ENCODE measurements at places on chromosomes 3 and 15.
A peak's percentile ranks its signal among the peaks of the same experiment; 100 is the strongest.

DNA sequence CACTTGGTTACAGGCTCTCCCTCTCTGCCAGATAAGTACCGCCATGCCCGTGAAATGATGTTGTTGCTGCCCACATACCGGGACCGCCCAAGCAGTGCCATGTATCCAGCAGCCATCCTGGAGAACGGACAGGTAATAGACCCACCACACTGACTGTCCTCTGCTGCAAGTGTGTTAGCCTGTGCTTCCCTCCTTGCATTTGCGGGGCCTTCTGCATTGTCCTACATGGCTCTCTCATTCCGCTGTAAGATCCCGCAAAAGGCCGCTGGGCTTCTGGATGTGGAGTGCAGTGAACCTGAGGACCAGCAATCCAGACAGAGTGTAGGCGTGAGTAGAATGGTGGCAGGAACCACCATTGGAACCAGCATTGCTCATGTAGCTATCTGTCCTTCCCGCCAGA lies 10.6 kb upstream of the MANF start:
- DNase-seq, result no peak

GRCh38 chr3:18217507-18218174 lies 207.5 kb downstream of the SATB1 start:
- DNase-seq, result no peak

DNA sequence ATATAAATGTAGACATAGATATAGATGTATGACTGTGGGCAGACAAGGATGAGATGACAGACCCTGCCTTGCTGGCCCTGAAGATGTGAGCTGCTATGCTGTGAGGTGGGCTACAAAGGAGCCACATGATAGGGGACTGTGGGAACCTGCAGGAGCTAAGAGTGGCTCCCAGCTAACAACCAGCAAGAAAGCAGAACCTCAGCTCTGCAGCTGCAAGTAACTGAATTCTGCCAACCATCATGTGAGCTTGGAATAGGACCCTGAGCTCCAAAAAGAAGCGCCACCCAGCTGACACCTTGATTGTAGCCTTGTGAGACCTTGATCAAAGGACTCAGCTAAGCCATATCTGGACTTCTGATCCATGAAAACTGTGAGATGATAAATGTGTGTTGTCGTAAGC lies 123.3 kb upstream of the GRM7 start:
- DNase-seq, result no peak

DNA sequence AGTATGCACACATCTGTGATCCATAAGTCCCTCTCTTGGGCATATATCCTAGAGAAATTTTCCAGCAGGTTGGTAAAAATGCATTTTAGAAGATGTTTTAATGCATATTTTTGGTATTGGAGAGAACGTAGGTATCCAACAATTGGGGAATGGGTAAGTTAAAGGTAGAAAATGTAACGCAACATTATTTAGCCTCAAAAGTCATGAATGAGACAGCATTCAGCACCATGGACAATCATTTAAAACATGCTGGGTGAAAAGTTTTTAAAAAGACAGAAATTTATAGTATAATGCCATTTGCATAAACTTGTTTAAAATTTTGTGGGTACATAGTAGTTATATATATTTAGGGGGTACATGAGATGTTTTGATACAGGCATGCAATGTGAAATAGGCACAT lies 43.4 kb downstream of the TRIM69 start:
- DNase-seq, result no peak

DNA sequence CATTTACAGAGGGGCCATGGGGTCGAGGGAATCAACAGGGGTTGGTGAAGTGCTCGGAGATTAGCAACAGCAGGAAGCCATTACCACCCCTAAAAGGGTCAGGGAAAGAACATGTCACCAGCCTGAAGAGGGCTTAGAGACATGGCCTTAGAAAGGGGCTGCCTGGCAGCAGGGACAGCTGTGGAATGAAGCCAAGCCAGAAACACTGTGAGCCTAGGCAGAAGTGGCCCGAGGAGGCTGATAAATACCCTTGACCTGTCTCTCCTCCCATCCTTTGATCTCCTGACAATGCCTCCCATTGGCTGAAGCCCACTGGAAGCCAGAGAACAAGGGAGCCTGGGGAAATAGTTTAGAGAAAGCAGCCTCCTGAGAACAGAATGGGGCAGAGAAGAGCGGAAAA lies 31.4 kb downstream of the GPD1L start:
- DNase-seq, result no peak

- DNase-seq, result no peak
Measured at GRCh38 chr3:156826896-156827882, 1.0 kb downstream of the LEKR1 start.

- DNase-seq, result no peak
Measured at GRCh38 chr3:108388136-108389132, 92.1 kb downstream of the HHLA2 start.

- no peak for DNase-seq
Measured at GRCh38 chr15:101045835-101046691, 126.9 kb downstream of the LRRK1 start.

GRCh38 chr3:192929146-192929545 lies 11.5 kb upstream of the MB21D2 start:
- DNase-seq, result no peak

GRCh38 chr3:153852355-153852754 lies 268.8 kb upstream of the ARHGEF26 start:
- no peak for DNase-seq

GRCh38 chr3:12708584-12709192 lies 44.8 kb upstream of the RAF1 start:
- DNase-seq, result no peak

DNA sequence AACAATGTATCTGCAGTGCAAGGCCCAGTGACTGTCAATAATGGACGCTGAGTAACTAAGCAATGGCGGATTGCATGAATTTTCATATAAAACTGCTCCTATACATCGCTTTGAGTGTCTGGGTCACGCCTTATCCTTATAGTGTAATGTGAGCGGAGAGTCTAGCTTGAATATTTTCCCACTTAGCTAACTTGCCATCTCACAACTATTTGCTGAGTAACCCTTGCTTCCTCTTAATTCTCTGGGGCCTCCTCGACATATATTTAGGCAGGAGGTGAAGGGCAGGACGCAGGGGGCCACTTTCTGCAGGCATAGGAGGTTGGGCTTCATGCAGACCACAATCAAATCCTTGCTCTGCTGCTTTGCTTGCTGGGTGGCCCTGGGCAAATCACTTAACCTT lies 24.0 kb downstream of the ST8SIA2 start:
- no peak for DNase-seq

DNA sequence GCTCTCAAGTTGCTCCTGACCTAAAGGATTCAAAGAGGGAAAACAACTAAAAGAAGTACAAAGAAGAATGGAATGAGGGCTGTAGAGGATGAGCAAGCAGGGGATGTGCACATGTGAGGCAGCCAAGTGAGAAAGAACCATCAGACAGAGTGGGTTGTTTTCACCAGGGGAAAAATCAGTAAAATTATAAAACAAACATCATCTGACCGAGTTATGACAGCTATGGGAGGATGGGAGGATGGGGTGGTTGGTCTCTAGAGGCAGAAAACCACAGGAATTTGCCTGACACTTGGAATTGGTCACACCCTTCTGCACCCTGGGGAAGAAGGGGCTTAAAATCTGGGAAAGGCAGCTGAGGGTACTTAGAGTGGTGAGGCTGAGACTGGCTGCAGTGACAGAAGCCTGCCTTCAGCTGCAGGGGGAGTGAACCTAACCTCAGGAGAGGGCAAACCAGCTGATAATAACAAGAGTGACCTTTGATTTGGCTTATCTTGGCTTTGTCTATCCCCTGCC lies 10.1 kb downstream of the ARHGAP31 start:
- DNase-seq, result peak; percentile 73

- no peak for DNase-seq
Measured at GRCh38 chr3:38805004-38805403, 11.0 kb downstream of the SCN10A start.

DNA sequence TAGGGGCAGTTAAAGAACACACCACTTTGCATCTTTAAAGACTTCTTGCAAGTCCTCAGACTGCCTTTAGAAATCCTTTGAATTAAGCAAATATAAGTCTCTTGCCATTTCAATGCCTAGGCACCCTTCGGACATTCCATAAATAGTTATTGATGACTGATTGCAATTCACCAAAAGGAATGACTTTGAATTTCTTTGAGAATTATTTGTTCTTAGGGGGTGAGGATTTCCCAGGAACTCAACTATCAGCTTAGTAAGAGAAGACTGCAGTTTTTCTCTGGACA lies 495 bp upstream of the MYEF2 start:
- no peak for DNase-seq

DNA sequence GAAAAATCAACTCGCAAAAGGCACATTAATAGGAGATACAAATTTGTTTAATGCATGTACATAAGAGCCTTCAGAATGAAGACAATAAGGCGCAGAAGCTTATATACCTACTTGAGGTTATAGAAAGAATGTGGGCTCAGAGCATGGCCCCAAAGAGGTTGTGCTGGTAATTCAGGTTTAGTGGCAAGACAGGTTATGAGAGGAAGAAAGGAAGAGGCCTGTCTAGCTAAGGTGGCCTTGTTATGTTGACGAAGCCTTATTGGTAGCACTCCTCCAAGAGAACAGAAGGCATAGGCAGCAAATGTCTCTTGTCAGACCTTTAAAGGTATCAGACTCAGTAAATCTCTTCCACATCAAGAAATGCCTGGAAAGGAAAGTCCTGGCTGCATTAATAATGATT lies 290.8 kb downstream of the MCTP2 start:
- no peak for DNase-seq

DNA sequence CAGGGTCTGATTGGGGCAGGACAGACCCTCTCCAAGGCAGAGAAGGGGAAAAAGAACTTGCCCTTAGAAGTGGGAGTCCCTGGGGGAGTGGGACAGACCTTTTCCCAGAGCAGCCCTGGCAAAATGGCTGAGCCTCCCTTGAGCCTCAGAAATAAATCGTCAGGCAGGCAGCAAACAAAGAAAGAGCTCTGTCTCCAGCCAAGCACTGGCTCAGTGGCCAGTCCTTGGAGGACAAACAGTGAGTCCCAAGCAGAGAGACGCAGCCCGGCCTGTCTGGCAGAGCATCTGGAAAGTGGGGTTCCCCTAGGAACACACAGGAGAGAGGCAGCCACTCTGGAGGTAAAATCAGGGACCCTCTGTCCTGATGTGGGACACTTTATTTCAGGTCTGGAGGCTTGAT lies 1.8 kb downstream of the SLC6A1 start:
- no peak for DNase-seq

DNA sequence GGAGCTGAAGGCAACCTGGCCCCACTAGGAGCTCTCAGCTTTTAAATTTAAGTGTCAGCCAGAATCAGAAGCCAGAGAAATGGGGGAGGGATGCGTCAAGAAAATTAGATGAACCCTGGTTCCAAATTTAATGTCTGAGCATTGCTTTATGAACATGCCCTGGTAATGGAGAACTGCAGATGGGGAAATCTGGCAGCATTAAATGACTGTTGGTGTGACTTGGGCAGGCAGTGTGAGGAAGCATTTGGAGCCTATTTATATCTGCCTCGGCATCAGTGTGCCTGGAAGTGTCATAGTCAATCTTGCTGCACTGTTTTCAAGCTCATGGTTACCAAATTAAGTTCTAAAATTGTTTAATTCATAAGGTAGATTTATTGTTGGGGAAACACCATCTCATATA lies 29.0 kb downstream of the NME9 start:
- DNase-seq, result no peak

DNA sequence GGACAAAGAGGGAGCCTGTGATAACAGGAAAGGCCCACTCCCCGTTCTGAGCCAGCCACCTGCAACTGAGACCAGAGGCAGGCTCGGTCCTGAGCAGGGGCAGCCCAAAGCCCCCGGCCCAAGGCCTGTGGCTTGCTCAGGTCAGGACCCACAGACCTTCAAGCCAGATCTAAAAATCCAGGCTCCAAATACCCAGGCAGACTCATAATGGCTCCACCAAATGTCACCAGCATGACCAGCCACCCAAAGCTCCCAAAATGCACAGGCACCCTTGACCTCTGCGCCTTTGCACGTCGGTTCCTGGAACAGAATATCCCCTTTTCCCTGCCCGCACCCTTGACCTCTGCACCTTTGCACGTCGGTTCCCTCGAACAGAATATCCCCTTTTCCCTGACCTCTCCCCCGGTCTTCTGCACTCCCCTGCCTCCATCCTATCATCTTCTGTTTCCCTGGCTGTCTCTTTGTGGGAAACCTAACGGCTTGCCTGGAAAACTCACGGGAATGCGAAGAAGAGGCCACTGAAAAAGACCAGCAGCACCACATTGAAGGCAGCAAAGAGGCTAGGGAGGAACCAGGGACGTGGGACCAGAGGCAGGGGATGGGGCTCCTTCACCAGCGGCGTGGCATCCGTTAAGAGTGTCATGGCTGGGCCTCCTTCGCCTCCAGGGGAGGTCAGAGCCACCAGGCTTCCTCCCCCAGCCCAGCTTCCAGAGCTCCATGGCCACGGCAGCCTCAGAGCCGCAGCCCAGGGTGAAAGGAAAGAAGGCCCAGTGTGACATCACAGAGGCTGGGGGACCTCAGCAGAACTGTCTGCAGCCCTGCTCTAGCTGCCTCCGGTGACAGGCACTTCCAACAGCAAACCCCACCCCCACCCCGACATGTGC lies at the start of gene ZDHHC19:
Gene ZDHHC19 (minus strand): TSS at position 728 of the 884 bp plus-strand sequence. CDS start 85 bp downstream, at position 643.
- DNase-seq, result no peak

- no peak for DNase-seq
Measured at GRCh38 chr3:136562026-136562425, 190.2 kb downstream of the STAG1 start.

GRCh38 chr3:141941093-141941492 lies 64.7 kb downstream of the ATP1B3 start:
- DNase-seq, result no peak

GRCh38 chr3:58388550-58389091 lies 45.0 kb downstream of the PDHB start:
- DNase-seq, result no peak

DNA sequence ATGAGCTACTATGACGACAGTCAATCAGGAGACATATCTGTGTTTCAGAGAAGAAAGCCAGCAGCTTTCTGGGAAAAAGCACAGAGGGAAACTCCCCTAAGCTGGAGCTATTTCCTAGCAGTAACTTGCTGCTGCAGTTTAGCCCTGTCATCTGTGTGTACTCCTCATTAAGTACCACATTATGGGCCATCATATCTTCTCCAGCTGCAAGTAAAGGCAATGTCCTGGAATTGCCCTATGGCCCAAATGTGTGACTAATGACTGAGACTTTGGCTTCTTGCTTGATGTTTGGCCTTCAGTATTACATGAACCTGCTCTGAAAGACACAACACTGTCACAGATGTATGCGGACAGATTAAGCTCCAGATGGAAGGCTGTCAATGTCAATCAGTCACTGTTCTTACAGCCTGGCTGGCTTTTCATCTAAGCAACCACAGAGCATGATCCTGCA lies 190.8 kb downstream of the FHIT start:
- no peak for DNase-seq

GRCh38 chr3:127147291-127147885 lies 45.5 kb upstream of the PRR23E start:
- no peak for DNase-seq

DNA sequence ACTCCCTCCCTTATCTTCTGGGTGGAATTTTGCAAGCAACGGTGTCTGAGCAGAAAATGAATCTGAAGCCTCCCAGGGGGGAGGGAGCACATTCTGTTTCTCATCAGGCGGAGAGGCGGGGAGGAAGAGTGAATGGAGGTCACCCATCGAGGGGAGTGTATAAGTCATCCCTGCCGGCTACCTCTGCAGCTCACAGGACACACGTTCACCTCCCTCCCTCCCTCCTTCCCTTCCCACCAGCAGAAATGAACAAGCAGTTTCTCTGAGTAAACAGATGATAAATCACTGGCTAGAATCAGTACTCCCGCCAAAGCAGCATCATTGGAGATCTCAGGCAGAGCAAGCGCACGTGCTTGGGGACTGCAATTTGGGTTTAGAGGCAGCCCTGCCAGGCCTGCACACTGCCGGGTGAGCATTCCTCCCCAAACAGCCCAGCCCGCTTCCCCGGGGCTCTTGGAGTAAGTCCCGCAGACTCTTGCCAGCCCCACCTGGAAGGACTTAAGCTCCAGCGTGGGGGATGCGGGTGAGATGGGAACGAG lies 38.3 kb downstream of the CPN2 start:
- no peak for DNase-seq
